Stimulated activated naive B cell treated with anti-CD40 and anti-IgM and Interleukin-4, amounts not matched to agents 10 μg/mL and 1 μg/mL and 100 μg/mL, for 72 hours (primary cell): ENCODE measurements at places on chromosomes 3 and 15.

DNA sequence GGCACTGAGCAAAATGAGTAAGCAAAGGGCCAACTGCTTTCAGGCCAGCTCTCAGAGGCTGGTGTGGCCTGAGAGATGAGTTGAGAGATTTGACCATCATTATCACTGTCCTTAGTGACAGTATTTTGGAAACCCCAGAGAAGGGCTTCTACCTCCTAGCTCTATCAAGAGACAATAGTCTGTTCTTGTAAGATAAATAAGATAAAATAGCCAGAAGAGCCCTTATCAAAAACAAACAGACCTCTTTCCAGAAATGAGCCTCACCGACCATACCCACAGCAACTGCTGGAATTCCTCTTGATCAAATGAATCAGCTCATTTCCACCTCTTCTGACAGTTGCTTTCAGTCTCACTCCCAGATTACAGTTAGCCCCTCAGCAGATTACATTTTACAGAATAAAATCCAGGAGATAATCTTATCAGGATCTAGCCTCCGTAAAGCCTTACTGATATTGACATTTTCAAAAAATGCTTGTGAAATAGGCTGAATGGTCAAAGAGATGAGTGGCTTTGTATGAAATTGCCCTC, 4.5 kb downstream of the HDC start:
- DNase-seq = no peak

GRCh38 chr3:142447852-142448823, at the start of gene XRN1:
Gene XRN1 (minus strand): TSS chr3:142448037. CDS start chr3:142447944, 93 bp downstream.
- peak; percentile 95 for DNase-seq

GRCh38 chr3:46857485-46858341, 5.5 kb downstream of the MYL3 start:
- no peak for DNase-seq

DNA sequence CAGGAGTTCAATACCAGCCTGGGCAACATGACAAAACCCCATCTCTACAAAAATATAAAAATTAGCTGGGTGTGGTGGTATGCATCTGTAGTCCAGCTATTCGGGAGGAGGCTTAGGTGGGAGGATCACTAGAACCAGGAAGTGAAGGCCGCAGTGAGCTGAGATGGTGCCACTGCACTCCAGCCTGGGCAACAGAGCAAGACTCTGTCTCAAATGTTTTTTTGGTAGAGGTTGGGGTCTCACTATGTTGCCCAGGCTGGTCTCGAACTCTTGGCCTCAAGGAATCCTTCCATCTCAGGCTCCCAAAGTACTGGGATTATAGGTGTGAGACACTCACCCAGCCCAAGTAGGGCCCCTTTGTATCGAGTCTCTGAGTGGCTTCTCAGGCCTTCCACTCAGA, 1.9 kb upstream of the IFRD2 start:
- no peak for DNase-seq

- DNase-seq = no peak
Measured at GRCh38 chr3:171876680-171877147, 33.6 kb downstream of the TMEM212 start.

DNA sequence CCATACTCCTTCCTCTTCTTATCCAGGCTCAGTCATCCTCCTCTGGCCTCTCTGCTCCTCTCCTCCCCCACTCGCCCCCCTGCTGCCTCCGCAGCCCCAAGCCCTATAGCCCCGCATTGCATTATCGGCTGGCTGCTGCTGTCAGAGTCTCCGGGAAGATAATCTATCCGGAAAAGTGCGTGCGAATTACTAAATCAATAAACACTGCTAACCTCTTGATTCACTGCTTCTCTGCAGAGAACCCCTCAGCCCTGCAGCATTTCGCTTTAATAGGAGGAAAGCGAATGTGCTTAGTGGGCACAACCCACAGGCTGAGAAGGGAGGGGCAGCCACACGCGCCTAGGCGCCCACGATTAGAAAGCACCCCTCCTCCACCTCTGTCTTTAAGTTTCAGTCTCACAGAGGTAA, 167.6 kb downstream of the ABHD5 start:
- no peak for DNase-seq

GRCh38 chr15:36313021-36313420, 266.4 kb upstream of the CDIN1 start:
- no peak for DNase-seq

DNA sequence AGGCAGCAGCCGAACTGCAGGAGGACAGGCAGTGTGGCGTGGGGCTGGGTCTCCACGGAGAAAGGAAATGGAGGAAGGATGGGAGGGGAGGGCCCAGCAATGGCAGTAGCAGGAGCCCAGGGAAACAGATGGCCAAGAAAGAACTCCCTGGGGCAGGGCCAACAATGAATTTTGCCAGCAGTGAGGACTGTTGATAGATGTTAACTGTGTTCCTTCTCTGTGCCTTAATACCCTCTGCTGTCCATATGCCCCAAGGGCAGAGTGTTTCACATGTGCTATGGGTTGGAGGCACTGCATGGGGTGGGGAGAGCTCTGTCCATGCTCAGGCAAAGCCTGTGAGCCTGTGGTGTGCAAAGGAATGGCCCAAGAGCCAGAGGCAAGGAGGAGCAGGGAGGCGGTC, 70.8 kb upstream of the POMGNT2 start:
- DNase-seq = no peak

- no peak for DNase-seq
Measured at GRCh38 chr3:37145611-37146010, 28.8 kb downstream of the LRRFIP2 start.

DNA sequence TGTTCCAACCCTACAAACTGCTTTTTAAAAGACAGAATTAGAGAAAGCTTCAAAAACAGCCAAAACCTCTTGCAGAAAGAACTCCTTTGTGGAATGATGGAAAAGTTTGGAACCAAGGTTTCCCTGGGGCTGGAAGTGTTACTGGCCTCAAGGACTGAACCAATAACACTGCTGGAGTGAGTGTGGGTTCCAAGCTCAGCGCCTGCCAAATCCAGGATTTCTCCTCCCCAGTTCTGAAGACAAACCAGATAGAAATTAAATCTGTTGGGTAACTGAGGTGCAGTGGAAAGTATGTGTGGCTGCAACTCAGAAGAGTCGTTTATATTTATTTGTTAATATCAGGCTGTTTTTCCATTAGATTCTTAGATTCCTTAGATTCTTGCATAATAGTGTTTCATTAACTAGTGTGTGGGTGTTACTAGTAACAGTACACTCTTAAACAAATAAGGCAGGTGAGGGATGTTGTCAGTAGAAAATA, 66.5 kb upstream of the FNDC3B start:
- no peak for DNase-seq

- DNase-seq = no peak
Measured at GRCh38 chr15:35854316-35854715, 308.4 kb upstream of the DPH6 start.

DNA sequence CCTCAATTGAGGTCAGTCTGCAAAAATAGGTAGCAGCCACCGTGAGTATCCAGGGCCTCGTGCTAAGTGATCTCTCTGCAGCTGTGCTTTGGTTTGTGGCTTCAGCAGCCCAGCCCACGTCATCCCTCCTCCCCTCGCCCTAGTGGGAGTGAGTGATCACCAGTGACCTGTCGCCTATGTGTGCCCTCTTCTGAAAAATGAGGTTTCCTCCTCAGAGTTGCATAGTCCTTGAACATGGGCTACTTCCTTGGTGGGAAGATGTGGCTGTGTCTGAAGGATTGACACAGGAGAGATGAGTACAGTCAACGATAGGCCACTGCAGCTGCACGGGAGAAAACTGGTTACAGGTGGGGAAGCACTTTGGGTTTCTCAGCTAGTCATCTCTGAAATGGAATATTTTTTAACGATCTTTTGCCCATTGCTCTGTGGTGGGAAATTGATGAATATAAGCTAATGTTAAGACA, 144.8 kb upstream of the BHLHE40 start:
- peak; percentile 84 for DNase-seq

GRCh38 chr3:195001961-195002861, 268.7 kb downstream of the XXYLT1 start:
- no peak for DNase-seq

DNA sequence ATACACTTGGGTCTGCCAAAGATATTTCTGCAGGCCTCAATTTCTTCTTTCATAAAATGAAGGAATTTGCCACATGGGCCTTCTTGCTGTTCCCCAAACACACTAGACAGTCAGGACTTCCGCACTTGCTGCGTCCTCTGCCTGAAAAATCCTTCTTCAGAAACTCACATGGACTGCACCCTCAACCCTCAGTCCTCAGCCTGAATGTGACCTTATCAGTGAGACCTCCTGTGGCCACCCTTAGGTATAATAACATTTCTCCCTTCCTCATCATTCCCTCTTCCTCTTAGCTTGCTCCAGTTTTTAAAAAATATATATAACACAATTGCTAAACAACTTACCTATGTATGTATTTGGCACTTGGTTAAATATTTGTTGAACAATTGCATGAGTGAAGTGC, 257.5 kb downstream of the MFSD1 start:
- no peak for DNase-seq

- no peak for DNase-seq
Measured at GRCh38 chr3:132164469-132165092, 129.8 kb upstream of the CPNE4 start.

GRCh38 chr15:94256511-94256910, 25.1 kb downstream of the MCTP2 start:
- no peak for DNase-seq

- DNase-seq = no peak
Measured at GRCh38 chr3:116264546-116265319, 180.6 kb downstream of the LSAMP start.

DNA sequence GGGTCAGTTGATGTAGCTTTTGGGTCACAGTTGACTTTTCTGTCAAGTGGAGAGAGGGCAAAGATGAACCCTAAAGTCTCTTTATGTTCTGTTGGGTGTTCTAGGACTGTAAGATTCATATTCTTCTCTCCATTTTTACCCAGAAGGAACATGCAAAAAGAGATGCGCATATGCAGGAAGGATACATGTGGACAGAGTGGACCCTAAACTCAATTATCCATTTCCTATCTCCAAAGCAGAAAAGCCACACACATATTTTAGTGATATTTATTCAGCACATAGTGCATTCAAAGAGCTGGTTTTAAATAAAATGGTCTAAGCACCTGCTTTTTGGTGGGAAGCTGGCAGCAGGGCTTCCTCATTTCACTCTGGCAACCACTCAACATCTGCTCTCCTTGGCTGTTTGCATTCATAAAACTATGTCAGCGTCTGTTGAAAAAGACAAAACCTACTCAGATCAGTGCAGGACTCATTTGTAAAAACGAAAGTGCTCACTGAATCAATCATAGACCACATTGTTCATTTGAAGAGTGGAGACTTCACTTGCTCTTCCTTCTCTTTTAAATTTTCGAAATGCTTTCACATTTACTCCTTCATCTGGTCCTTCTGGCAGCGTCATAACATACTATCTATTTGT, 96.6 kb downstream of the SEMA6D start:
- DNase-seq = peak; percentile 41

- no peak for DNase-seq
Measured at GRCh38 chr15:94778840-94779239, 547.5 kb downstream of the MCTP2 start.

GRCh38 chr15:77599357-77599756, 33.4 kb downstream of the LINGO1 start:
- DNase-seq = no peak

- DNase-seq = no peak
Measured at GRCh38 chr15:87609894-87610293, 646.6 kb downstream of the NTRK3 start.

DNA sequence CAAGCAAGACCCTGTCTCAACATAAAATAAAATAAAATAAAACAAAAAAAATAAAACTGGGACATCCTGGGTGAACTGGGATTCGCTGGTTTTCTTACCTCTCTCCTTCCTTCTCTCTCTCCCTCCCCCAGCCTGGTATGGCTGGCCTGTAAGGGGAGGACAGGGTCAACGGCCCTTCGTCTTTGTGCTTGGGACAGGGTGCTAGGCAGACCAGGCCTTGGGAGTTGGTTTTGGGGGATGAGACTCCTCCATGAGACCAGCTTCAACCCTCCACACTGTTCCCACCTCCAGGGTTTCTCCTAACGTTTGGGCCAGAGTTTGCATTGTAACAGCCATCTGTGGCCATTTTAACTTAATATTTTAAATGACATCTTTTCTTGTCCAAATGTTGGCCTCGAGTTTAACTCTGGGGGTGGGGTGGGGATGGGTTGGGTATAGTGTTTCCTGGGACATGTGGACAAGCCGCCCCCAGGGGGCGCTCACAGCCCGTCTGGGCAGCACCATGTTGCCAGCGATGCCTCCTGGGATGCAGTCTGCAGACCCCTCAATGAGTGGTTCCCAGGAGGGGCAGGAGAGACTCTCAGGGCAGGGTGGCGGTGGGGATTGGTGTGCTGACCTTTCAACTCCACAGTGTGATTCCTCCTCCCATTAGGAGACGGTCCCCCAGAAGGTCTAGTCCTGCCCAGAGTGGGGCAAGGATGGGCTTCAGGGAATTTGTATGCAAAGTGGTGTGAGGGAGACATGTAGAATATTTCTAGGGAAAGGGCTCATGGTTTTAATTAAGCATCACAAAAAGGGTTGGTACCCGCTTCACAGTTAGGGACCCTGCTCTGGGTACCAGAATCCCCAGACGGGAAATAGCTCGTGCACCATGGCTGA, 37.7 kb upstream of the LCTL start:
- peak; percentile 29 for DNase-seq

DNA sequence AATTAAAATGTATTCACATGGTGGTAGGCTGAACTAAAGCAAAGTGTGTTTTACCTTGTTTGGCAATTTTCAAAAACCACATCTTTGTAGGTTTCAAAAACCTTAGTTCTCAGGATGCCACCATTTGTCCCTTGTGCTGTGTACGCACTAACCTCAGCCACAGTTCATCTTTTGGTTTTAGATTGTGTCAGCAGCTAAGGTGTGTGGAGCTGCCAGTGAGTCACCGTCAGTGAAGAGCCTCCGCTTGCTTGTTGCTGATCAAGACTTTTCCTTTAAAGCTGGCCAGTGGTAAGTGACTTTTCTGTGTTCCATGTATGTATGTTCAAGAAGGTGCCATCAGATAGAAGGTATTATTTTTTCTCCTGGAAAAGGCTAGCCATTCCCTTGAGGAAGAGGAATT, 21.1 kb downstream of the OXNAD1 start:
- DNase-seq = no peak

DNA sequence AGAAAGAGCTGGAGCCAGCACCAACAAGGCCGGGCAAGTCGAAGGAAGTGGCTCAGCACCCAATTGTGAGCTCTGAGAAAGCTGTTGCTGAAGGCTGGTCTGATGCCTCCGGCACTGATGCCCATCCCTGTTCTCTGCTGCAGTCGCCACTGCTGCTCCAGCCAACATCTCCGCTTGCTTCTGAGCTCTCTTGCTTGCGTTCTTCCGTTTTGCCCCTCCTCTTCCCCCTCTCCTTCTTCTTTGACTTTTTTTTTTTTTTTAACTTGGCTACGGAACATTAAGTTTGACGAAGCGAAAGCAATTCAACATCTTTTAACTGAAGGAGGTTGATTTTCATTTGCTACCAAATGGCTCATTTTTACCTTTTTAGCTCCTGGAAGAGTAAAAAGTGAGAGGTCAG, 442.9 kb downstream of the MCTP2 start:
- no peak for DNase-seq
